Gastrocnemius medialis (tissue), 4 donors: ENCODE measurements at places on chromosomes 4 and X. TPM values are rescaled to one million over a fixed set of nuclear protein-coding genes. Genes with fewer than 3 reads are reported as not detected.
A peak's percentile ranks its signal among the peaks of the same experiment; 100 is the strongest.

Gene SGMS2
- total RNA-seq, result 79.1 TPM

DNA sequence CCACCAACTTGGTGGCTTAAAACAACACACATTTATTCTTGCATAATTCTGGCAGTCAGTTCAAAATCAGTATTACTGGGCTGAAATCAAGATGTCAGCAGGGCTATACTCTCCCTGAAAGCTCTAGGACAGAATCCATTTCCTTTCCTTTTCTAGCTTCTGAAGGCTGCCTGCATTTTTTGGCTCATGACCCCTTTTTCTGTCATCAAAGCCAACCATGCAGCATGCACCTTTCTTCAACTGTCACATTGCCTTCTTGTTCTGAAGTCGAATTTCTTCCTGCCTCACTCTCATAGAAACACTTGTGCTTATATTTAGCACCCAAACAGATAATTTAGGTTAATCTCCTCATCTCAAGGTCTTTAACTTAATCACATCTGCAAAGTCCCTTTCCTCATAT, 79.8 kb upstream of the PPP1R2C start:
- H3K4me3 ChIP-seq, result no peak overlapping the region
- no peak for DNase-seq
- H3K36me3 ChIP-seq, result no peaks in the 10 kb centered on the region
- no peak overlapping the region for H3K27ac ChIP-seq
- no peaks in the 10 kb centered on the region for H3K27me3 ChIP-seq

GRCh38 chr4:16194214-16194613, 32.1 kb downstream of the TAPT1 start:
- peaks cover 40% of the 10 kb centered on the region for H3K4me1 ChIP-seq
- H3K27ac ChIP-seq, result no peak overlapping the region
- H3K36me3 ChIP-seq, result peaks cover 24% of the 10 kb centered on the region
- no peaks in the 10 kb centered on the region for H3K27me3 ChIP-seq
- H3K4me3 ChIP-seq, result no peak overlapping the region

Gene CCSER1
- 0.39 TPM for total RNA-seq

- H3K36me3 ChIP-seq, result no peaks in the 10 kb centered on the region
- DNase-seq, result no peak
- H3K4me1 ChIP-seq, result no peaks in the 10 kb centered on the region
- no peak overlapping the region for H3K4me3 ChIP-seq
- no peaks in the 10 kb centered on the region for H3K27me3 ChIP-seq
Measured at GRCh38 chr4:67036791-67037190, 508.5 kb downstream of the CENPC start.

Gene DDX53
- not detected for total RNA-seq

Gene NEUROG2
- not detected for total RNA-seq

DNA sequence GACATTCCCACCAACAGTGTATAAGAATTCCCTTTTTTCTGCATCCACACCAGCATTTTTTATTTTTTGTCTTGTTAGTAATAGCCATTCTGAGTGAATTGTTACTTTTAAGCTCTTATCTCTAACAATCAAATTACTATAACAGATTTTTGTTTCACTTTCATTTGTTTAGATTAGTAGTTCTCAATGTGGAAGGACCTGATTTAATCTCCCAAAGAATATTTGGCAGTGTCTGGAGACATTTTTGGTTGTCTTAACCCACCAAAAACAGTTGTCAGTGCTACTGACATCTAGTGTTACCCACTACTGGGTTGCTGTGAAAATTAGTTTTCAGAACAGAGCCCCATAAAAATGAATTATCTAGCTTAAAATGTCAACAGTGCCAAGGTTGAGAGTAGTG, 37.9 kb downstream of the RUFY3 start:
- no peaks in the 10 kb centered on the region for H3K4me1 ChIP-seq
- no peaks in the 10 kb centered on the region for H3K27me3 ChIP-seq
- no peak for DNase-seq
- H3K4me3 ChIP-seq, result no peak overlapping the region

Gene RASGEF1B
- 4.5 TPM for total RNA-seq

DNA sequence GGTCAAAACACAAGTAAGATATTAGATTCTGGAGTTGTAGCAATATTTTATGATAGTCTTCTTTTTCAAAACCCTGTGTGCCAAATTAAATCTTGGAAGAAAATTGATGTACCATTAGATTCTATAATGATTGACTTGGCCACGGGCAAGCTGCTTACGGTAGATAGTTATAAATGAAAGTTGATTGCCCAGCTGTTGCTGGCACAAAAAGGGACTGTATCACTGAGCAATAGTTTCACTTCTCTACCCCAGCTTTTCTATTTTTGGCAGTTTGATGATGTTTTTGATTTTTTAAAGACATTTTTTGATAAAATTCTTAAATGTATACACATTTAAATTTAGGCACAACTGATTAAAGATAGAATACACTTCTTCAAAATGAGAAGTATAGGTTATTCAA, 333.3 kb downstream of the TRAM1L1 start:
- no peak for DNase-seq
- H3K4me3 ChIP-seq, result no peak overlapping the region
- no peaks in the 10 kb centered on the region for H3K4me1 ChIP-seq
- H3K27ac ChIP-seq, result no peak overlapping the region

Gene SCRG1
- not detected for total RNA-seq

Gene TEX11
- not detected for total RNA-seq

DNA sequence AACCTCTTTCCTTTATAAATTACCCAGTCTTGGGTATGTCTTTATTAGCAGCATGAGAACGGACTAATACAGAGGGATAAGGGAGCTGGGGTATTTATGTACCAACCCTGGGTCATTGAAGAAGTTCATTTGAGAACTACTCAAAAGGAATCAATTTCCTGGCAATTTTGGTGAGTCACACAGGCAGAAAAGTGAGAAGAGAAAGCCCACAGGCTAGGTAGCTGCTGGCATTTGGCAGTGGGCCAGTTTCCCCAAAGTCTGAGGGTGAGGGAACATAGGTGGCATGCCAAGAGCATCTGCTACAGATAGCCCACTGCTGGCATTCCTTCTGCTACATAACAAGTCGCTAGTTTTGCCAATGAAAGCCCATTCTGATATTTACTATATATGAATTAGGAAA, 411.2 kb downstream of the MID1IP1 start:
- H3K4me3 ChIP-seq, result no peak overlapping the region
- H3K27ac ChIP-seq, result no peak overlapping the region
- H3K27me3 ChIP-seq, result no peaks in the 10 kb centered on the region
- H3K36me3 ChIP-seq, result no peaks in the 10 kb centered on the region

Gene GSX2
- not detected for total RNA-seq

DNA sequence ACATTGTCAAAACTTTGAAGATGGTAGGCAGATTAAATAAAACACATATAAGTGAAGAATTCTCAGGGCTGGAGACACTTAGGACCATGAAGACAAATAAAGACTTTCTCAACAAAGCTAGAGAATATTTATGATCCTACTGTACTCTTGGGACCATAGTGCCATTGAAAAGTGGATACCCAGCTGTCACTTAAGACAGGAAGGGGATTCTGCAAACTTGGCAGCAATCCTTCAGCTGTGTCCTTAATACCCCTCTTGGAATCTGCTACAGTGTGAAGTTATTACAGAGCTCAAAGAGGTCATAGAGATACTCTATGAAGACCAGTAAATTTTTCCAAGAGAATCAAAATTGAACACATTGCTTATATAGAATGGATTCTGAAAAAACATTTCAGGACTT, 24.3 kb downstream of the PDE5A start:
- H3K4me1 ChIP-seq, result peaks cover 17% of the 10 kb centered on the region
- DNase-seq, result no peak
- no peak overlapping the region for H3K4me3 ChIP-seq
- no peaks in the 10 kb centered on the region for H3K27me3 ChIP-seq
- H3K27ac ChIP-seq, result no peak overlapping the region

- DNase-seq, result no peak
- H3K4me1 ChIP-seq, result no peaks in the 10 kb centered on the region
- H3K27me3 ChIP-seq, result no peaks in the 10 kb centered on the region
Measured at GRCh38 chr4:53221832-53222480, 143.9 kb downstream of the SCFD2 start.

Gene ENOX2
- 10.9 TPM for total RNA-seq

DNA sequence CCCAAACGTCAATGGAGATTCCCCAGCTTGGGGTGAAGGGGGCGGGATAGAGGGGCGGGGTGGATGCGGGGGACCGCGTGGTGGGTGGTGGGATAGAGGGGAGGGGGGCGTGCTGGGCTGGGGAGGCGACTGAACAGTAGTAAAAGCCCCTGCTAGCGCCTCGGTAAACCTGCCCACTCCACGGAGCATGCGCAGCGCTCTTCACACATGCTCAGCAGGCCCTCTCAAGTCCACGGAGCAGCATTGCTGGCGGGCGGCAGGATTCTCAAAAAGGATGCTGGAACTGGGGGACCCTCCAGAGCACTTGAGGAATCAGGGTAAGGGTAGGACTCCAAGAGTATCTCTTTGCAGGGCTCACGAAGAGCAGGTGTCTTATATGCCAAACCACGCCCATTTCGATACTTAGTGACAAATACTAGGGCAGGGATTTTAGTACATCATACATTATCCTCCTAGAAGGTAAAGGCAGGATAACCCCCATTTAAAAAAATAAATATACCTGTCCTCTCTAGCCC, 378 bp upstream of the RPS6KA6 start:
- H3K4me1 ChIP-seq, result no peaks in the 10 kb centered on the region
- no peaks in the 10 kb centered on the region for H3K36me3 ChIP-seq
- H3K4me3 ChIP-seq, result peak overlapping the region; percentile 55
- H3K27ac ChIP-seq, result no peak overlapping the region

Gene CC2D2A
- total RNA-seq, result 2.9 TPM

- H3K27me3 ChIP-seq, result no peaks in the 10 kb centered on the region
- no peak for DNase-seq
- H3K4me1 ChIP-seq, result no peaks in the 10 kb centered on the region
- no peak overlapping the region for H3K4me3 ChIP-seq
Measured at GRCh38 chr4:139438141-139438540, 15.8 kb upstream of the RAB33B start.

DNA sequence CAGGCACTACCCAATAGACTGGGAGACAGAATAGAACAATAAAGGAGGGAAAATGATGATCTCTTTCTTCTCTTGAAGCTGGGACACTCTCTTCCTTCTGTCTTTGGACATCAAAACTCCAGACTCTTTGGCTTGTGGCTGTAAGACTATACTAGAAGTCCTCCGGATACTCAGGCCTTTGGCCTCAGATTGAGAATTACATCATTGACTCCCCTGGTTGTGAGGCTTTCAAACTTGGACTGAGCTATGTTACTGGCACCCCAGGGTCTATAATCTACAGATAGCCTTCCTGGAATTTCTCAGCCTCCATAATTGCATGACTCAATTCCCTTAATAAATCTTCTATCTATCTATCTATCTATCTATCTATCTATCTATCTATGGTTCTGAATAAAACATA, 294.2 kb upstream of the CT83 start:
- no peak overlapping the region for H3K4me3 ChIP-seq
- H3K27me3 ChIP-seq, result no peaks in the 10 kb centered on the region
- DNase-seq, result no peak
- no peaks in the 10 kb centered on the region for H3K36me3 ChIP-seq
- no peak overlapping the region for H3K27ac ChIP-seq
- no peaks in the 10 kb centered on the region for H3K4me1 ChIP-seq

- DNase-seq, result no peak
- no peak overlapping the region for H3K27ac ChIP-seq
- H3K27me3 ChIP-seq, result no peaks in the 10 kb centered on the region
Measured at GRCh38 chrX:103175944-103176753, 38.8 kb upstream of the BEX4 start.

- H3K4me3 ChIP-seq, result no peak overlapping the region
- H3K4me1 ChIP-seq, result no peaks in the 10 kb centered on the region
- H3K36me3 ChIP-seq, result no peaks in the 10 kb centered on the region
- no peak for DNase-seq
Measured at GRCh38 chrX:40484408-40485091, 96.2 kb upstream of the ATP6AP2 start.

Gene FAM184B
- total RNA-seq, result 0.11 TPM

GRCh38 chrX:9342561-9343051, 122.3 kb upstream of the TBL1X start:
- peak overlapping the region; percentile 41 for H3K4me3 ChIP-seq
- H3K36me3 ChIP-seq, result no peaks in the 10 kb centered on the region
- DNase-seq, result peak; percentile 67

Gene AMBN
- not detected for total RNA-seq

Gene CT45A1
- total RNA-seq, result not detected

Gene OPHN1
- total RNA-seq, result 10.8 TPM

DNA sequence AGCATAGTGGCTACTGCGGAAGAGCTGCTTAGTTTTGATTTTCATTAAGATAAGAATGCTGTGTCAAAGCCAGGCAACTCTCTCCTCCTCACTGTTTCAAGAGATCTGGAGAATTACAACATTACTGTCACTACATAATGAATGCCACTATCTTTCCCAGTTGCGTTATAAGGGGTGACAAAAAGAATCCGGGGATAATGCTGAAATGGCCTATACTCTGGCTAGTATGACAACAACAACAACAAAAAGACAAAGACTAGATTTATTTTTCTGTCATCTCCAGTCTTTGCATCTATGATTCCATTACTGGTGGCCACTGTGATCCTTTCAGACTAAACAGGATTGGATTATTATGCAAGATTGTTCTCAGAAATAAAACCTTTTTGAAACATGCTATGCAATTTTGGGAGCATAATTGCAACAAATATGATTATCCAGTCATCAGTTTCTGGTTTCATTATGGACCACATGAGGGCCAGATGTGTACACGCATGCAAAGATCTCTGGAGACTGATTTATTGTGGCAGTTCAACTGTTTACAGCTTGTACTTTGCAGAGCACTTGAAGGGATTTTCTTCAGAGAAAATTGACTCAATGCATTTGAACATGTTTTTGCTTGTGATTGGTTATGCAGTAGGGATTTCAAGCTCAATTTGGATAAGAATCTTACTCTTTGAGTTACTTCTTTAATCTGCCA, 31.1 kb upstream of the SPANXB1 start:
- no peak overlapping the region for H3K4me3 ChIP-seq
- no peak overlapping the region for H3K27ac ChIP-seq
- no peak for DNase-seq

GRCh38 chrX:10660171-10660570, 39.8 kb upstream of the MID1 start:
- no peak overlapping the region for H3K27ac ChIP-seq
- no peak overlapping the region for H3K4me3 ChIP-seq

DNA sequence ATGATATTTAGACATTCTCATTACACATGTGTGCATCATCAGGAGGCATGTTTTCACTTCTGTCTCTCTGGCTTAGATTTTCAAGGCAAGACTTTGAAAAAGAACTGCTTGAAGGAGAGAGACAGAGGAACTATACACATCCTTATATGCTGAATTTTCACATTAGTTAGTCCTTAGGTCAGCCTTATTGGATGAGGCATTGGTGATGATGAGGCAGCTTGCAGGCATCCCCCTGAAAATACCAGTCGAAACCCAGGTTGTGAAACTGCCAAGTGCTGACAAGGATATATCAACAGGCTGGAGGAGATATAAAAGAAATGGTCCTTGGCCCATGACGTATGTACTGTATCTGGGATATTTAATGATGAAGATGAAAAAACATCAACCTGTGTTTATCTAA, 297.2 kb upstream of the AADAT start:
- H3K4me3 ChIP-seq, result no peak overlapping the region
- H3K36me3 ChIP-seq, result no peaks in the 10 kb centered on the region
- no peaks in the 10 kb centered on the region for H3K27me3 ChIP-seq
- no peak overlapping the region for H3K27ac ChIP-seq
- no peaks in the 10 kb centered on the region for H3K4me1 ChIP-seq
- DNase-seq, result no peak

GRCh38 chr4:131613824-131614216, 1535.3 kb upstream of the PCDH10 start:
- no peak overlapping the region for H3K4me3 ChIP-seq
- H3K27me3 ChIP-seq, result no peaks in the 10 kb centered on the region
- H3K27ac ChIP-seq, result no peak overlapping the region
- no peaks in the 10 kb centered on the region for H3K4me1 ChIP-seq
- H3K36me3 ChIP-seq, result no peaks in the 10 kb centered on the region
- no peak for DNase-seq
